ENCODE measurements at places on chromosomes 5 and 9.

GRCh38 chr5:14149672-14150274 lies 6.6 kb downstream of the TRIO start:
- DNase-seq = no peak

- DNase-seq = no peak
Observed at GRCh38 chr5:152372875-152373274, 32.2 kb downstream of the NMUR2 start.

DNA sequence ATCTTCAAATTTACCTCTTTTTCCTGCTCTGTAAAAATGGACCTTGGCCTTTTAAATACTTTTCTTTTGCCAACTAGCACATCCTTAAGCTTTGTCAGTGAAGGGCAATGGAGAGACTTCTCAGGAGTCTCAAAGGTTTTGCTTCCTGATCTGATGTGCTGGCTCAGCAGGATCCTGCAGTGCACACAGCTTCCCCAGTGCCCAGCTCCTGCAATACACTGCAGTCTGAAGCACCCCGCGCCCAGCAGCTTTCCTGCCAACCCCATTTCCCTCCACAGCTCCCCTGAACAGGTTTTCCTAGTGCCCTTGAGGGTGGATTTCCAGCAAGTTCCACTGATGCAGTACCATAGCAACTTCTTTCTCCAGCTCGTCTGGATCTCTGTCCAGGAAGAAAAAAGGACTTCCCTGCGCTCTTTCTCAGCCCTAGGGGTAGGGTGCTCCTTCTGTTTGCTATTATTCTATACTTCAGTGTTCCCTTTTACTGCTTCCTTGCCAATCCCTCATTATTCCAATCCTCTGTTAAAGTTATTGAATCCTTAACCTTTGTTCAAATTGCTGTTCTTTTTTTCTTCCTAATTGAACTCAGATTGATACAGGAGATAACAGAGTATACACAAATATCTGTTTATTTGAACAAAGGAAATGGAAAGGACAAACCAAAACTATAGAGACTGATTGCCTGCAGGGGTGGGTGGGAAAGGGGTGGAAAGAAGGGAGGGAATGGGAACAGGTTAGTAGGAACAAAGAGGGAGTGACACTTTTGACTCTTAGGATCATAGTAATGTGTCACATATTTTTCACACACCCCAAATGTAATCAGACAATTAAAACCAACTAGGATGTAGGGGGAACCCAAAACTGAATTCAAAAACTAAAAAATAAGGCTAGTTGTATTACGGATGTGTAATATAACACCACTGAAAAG lies 8.5 kb downstream of the SNAPC3 start:
- DNase-seq = no peak

- no peak for DNase-seq
Observed at GRCh38 chr5:149567226-149567625, 14.1 kb upstream of the ARHGEF37 start.

GRCh38 chr5:73367650-73368049 lies 80.9 kb downstream of the FOXD1 start:
- DNase-seq = peak; percentile 26

DNA sequence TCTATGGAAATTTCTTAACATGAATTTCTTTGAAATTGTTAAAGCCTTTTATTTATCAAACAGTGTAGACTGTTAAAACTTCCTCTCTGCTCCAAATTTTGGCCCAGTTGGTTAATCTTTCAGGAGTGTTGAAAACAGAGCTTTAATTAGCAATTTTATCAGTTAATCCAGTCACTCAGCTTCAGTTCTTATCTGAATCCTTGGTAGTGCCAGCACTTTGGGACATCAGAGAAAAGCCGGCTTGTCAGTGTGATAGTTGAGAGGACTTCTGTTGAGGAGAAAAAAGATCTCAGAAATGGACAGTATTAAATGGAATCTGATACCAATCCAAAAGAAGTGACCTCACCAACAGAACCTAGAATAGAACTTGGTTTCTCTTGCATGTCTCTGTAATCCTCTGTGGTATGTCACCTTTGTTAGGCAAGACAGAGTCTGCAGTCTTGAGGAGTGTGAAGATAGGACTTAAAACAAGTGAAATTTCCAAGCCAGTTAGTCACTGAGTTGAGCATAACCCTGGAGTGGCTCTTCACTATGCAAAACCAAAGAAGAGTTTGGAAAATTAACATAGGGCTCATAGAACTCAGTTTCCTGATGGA lies 251.8 kb downstream of the NNT start:
- peak; percentile 23 for DNase-seq

- no peak for DNase-seq
Observed at GRCh38 chr9:135213566-135213965, 126.1 kb downstream of the OLFM1 start.

- no peak for DNase-seq
Observed at GRCh38 chr5:82295144-82295543, 17.0 kb upstream of the RPS23 start.

DNA sequence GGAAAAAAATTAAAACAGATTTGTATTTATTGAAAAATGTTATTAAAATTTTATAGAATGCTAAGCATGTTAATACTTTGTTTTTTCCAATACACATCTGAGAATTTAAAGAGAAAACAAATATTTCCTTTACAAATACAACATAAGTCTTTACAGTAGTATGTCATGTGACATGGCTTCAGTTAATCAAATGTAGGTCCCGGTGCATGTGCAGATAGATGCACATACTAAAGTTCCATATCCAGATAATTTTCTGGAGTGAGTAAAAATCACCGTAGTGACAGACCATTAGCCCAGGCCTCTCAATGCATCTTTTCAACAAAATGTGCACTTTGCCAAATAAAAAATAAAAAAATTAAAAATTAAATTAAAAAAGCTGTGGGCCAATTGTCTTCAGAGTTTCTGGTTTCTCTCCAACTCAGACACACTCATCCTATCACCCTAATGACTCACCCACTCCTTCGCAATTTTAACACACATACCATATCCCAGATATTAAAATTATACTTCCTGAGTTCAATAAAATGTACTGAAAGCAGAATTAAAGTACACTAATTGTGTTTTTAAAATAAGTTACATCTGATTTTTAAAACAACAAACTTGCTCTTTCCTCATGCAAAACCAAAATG lies 508.1 kb downstream of the NR2F1-AS1 start:
- peak; percentile 30 for DNase-seq

- no peak for DNase-seq
Observed at GRCh38 chr9:134892221-134892620, 11.6 kb downstream of the FCN2 start.

DNA sequence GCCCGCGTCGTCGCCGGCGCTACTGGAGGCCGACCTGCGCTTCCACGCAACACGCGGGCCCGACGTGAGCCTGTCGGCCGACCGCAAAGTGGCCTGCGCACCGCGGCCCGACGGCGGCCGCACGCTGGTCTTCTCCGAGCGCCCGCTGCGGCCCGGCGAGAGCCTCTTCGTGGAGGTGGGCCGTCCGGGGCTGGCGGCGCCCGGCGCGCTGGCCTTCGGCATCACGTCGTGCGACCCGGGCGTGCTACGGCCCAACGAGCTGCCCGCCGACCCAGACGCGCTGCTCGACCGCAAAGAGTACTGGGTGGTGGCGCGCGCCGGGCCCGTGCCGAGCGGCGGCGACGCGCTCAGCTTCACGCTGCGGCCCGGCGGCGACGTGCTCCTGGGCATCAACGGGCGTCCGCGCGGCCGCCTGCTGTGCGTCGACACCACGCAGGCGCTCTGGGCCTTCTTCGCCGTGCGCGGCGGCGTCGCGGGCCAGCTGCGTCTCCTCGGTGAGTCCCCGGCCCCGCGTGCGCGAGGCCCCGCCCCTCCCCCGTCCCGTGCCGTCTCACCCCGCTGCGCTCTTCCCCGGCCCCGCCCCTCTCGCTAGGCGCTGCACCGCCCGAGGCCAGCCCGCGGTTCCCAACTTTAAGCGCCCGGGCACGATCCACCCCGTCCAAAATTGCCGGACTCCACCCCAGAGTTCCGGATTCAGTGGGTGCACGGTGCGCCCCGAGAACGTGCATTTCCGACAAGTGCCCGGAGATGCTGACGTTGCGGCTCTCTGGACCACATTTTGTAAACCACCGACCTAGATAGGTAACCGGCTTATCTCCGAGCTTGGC lies 42.8 kb downstream of the NEURL1B start:
- DNase-seq = peak; percentile 14

GRCh38 chr5:157767689-157768088 lies 24.2 kb downstream of the LSM11 start:
- no peak for DNase-seq

- peak; percentile 30 for DNase-seq
Observed at GRCh38 chr9:85425153-85425611, 316.6 kb downstream of the AGTPBP1 start.

- no peak for DNase-seq
Observed at GRCh38 chr5:26942481-26942880, 95.9 kb downstream of the CDH9 start.

GRCh38 chr9:13485068-13485596 lies 205.6 kb upstream of the MPDZ start:
- peak; percentile 87 for DNase-seq

DNA sequence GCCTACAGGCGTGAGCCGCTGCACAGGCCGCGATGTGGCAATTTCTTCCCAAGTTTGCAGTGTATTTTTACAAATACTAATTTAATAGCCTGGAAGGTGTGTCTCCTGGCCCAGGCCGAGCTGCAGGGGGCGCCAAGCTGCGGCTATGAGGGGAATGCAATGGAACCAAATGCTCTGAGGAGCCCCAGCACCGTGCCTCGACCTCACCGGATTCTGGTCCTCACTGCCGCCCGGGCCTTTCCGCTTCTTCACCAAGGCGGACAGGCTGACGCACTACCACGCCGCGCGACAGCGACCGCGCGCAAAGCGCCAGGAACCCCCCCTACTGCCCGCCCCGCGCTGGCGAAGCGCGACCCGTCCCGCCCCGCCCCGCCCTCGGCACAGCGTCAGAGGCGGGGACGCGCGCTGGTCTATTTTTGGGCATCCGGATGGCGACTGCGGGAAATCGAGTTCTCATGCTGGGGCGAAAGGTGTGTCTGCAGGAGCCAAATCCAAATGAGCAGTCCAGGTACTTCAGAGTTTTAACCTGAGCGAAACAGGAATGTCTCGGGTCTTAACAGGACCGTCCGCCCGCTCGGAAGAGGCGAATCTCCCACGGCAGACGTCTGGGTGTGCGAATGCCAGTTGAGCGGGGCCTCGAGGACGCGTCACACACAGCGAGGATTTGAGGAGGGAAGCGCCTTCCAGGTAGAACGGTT lies 31.7 kb upstream of the PRXL2C start:
- peak; percentile 84 for DNase-seq

- no peak for DNase-seq
Observed at GRCh38 chr9:13957089-13957488, 356.9 kb downstream of the NFIB start.

DNA sequence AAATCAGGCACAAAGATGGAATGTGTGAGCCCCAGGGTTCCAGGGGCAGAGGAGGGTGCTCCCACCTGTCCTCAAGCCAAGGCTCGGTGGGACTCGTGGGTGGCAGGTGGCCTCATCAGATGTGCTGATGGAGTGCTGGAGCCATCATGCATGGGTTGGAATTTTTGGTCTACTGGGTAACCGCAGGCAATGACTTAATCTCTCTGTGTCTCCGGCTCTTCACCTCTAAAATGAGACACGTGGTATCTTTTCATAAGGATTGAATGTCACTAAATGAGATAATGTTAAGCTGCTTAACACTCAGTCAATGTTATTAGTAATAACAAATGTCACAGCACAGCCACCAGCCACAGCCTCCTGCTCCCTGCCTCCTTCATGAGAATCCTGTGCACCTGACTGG lies 245.5 kb downstream of the HSPA4 start:
- no peak for DNase-seq

DNA sequence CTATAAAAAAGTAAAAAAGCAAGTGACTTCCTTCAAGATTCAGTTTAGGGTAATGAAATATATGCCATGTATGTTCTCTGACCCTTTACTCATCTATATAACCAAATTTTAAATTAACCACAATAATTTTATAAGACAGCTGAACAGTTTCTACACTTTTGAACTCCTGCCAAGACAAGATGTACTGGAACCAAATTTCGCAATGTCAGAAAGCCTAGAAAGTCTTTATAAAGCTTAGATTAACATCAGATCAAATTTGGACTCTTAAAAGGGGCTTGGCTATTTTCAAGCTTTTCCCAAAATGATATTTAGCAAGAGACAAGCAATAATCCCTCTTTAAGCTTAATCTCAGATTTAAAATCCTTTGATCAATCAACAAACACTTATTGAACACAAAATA lies 362.6 kb downstream of the PTPRD start:
- no peak for DNase-seq

DNA sequence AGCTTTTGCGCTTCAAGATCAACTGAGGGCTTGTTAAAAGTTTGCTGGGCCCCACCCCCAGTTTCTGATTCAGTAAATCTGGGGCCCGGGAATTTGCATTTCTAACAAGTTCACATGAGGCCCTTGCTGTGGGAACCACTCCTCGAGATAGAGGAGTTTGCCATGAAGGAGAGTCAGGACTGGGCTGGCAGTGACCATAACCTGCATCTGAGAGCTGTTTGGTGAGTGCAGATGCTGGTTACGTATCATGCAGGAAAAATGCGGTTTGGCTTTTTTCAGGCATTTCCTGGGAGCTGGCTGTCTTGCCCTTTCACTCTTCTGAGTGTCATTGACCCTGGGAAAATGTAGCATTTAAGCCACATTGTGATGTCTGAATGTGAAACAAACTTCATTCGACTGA lies 9.4 kb upstream of the ANGPTL2 start:
- peak; percentile 44 for DNase-seq

DNA sequence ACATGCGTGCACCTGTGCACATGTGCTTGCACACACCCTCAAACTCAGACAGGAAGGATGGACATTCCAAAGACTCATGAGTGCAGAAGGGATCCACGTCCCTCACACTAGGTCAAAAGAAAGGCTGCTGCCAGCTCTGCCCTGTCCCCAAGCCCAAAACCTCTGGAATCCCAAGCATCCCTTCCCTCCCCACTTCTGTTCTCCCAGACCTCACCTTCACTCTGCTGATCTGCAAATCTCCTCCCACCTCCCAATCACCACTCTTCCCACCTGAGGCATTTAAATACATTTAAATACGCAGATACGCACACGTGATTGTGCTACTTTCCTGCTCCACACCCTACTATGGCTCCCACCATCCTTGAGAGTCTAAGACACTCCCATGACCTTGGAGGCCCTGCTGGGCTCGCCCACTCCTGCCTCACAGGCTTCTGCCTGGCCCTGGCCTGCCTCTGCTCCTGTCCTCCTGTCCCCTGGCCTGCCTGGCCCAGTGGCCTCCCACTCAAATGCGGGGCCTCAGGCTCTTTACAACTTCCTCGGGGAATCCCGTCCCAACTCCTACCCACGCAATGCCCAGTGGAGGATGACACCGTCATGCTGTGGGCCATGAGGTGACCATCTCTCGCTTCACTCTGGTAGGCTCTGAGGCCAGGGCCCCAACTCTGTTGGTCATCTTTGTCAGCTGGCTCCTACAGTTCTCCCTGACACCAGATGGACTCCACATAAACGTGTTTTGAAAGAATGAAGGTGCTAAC lies 478.4 kb upstream of the DAP start:
- no peak for DNase-seq

DNA sequence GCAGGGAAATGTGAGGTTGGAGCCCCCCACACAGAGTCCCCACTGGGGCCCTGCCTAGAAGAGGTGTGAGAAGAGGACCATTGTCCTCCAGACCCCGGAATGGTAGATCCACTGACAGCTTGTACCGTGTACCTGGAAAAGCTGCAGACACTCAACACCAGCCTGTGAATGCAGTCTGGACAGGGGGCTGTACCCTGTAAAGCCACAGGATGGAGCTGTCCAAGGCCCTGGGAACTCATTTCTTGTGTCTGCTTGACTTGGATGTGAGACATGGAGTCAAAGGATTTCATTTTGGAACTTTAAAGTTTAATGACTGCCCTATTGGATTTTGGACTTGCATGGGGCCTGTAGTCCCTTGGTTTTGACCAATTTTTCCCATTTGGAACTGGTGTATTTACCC lies 535.0 kb upstream of the MEF2C start:
- DNase-seq = no peak

All from fibroblast of gingiva (primary cell).